NCI-H2029 treated with DMSO at 0.1 percent for 48 hours (cell line): ENCODE measurements at places on chromosomes 6 and 20.

DNA sequence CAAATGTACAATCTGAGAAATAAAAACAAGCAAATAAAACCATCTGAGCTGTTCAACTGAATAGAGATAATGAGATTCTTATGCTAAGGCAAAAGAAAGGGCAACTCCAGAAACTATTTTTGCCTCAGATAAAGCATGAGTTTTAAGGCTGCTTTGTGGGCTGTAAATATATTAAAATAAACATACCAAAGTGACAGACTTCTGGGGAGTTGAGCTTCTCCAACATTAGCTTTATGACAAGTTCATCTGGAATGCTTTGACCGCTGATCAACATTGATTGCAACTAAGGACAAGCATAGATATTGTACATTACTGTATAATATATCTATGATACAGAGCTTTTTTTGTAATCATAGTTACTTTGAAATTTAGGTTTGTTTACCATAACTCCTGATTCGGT is 19.3 kb downstream of the AK9 start:
- DNase-seq = no peak

DNA sequence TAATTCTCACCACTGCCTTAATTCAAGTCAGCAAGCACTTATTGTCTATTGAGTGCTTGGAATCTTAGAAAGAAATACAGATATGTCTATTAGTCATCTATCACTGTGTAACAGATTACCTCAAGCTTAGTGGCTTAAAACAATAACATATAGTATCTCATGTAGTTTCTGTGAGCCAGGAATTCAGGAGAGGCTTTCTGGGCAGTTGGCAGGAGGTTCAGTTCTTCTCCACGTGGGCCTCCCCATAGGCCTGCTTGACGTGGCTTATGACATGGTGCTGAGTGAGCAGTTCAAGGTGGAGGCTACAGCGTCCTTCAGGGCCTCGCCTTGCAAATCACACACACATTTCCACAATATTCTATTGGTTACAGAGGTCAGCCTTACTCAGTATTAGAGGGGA is 69.7 kb downstream of the DTD1 start:
- no peak for DNase-seq

GRCh38 chr6:132344811-132345210 is 56.5 kb downstream of the MOXD1 start:
- no peak for DNase-seq

GRCh38 chr6:50102676-50103075 is 52.9 kb upstream of the DEFB112 start:
- no peak for DNase-seq

GRCh38 chr6:63496361-63496804 is 75.9 kb upstream of the LOC128125822 start:
- DNase-seq = no peak

GRCh38 chr20:8152183-8152582 is 20.1 kb downstream of the PLCB1 start:
- DNase-seq = no peak

- no peak for DNase-seq
Measured at GRCh38 chr6:108839083-108839642, 9.1 kb upstream of the ARMC2 start.

DNA sequence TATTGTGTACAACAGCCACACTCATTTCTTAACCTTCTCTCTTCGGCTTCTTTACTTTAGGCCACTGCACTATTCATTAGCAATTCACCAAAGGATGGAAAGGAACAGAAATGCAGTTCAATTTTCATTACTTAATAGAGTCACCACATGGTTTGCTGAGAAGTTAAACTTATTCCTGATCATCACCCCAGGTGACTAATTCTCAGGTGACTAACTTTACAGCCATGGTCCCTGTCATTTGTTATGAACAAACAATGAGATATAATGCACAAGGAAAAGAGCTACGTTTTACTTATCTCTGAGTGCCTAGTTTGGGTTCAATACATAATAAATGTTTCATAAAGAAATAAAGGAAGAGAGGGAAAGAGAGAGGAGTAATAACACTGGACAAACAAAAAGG is 45.8 kb upstream of the DST start:
- no peak for DNase-seq

DNA sequence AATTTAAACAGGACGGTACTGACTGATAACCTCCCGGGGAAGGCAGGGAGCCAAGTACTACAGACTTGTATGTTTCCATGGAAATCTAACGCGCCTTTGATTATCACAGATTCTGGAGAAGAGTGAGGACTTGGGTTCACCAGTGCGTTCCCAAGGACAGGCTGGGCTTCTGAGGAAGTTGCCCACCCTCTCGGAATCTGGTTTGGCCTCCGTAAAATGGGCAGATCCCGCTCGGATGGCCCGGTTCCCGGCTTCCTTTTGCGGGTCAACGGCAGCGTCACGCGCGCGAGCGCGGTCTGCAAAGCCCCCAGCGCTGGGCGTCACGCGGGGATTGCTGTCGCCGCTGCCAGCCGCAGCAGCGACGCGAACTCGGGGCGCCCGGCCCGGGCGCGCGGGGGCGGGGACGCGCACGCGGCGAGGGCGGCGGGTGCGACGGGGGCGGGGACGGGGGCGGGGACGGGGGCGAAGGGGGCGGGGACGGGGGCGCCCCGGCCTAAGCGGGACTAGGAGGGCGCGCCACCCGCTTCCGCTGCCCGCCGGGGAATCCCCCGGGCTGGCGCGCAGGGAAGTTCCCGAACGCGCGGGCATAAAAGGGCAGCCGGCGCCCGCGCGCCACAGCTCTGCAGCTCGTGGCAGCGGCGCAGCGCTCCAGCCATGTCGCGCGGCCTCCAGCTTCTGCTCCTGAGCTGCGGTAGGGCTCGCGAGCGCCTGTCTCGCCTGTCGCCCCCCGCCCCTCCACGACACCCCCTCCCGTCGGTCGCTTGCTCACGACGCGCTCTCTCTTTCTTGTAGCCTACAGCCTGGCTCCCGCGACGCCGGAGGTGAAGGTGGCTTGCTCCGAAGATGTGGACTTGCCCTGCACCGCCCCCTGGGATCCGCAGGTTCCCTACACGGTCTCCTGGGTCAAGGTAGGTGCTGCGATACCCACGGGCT is at the start of gene CD83:
CD83 (plus strand) TSS at position 615 of the 933 bp plus-strand sequence; CDS start at position 655, 40 bp downstream.
- DNase-seq = no peak

- DNase-seq = no peak
Measured at GRCh38 chr6:111837641-111838500, 35.4 kb downstream of the FYN start.

DNA sequence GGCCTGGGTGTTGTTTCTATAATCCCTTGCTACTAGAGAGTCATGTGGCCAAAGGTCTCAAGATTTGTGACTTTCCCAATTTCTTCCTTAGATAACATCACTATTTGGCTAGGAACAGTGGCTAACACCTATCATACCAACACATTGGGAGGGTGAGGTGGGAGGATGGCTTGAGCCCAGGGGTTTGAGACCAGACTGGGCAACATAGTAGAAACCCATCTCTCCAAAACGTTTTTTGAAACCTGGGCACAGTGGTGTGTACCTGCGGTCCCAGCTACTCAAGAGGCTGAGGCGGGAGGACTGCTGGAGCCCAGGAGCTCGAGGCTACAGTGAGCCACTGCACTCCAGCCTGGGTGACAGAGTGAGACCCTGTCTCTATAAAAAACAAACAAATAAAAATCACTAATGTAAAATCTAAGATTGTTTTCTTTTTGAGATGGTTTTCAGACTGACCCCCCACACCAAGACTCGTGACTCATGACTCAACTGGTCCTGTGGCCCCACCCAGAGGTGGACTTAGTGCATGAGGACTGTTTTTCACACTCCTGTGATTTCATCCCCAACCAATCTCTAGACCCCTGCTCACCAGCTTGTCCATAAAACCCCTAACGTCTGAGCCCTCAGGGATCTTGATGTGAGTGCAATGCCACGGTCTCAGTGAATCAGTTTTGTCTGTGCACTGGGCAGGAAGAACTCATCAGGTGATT is 48.3 kb upstream of the KIF16B start:
- DNase-seq = no peak

DNA sequence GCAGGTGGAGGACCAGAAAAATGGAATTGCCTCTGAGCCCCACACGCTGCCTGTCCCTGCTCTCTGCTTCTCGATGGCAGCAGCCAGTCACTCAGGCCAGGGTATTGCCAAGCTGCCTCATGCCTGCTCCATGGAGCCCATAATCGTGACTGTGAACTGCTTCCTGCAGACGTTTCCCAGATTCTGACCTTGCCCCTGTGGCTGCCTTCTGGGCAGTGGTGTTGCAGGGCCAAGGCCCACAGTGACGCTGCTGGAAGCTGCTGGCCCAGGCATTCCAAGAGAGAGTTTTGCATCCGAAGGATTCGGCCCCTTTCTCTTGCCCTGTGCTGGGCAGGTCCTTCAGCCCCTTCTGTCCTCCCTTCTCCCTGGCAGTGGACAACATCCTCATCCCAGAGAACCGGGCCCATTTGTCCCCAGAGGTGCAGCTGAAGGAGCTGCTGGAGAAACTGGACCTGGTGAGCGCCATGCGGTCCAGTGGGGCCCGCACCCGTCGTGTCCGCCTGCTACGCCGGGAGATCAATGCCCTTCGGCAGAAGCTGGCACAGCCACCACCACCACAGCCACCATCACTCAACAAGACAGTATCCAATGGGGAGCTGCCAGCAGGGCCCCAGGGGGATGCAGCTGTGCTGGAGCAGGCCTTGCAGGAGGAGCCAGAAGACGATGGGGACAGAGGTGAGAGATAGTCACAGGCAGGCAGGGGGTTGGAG is 14.5 kb downstream of the BRPF3 start:
- no peak for DNase-seq

DNA sequence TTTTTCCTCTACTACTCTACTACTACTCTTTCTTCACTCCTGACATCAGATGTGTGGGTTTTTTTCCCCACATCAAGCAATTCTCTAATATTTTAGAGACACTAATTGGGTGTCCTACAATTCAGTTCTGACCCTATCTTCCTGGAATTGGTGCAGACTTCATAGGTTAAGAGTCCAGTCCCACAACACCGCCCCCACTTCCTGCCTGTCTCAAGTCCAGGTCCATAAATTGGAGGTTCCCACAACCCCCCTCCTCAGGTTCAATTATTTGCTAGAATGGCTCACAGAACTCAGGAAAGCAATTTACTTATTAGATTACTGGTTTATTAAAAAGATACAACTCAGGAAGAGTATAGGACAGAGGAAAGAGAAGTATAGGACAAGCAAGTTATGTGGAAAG is 25.7 kb upstream of the SLC2A12 start:
- no peak for DNase-seq

GRCh38 chr6:8637896-8638597 is 202.7 kb upstream of the SLC35B3 start:
- no peak for DNase-seq

GRCh38 chr20:46482864-46483263 is 30.5 kb downstream of the ZNF334 start:
- no peak for DNase-seq

DNA sequence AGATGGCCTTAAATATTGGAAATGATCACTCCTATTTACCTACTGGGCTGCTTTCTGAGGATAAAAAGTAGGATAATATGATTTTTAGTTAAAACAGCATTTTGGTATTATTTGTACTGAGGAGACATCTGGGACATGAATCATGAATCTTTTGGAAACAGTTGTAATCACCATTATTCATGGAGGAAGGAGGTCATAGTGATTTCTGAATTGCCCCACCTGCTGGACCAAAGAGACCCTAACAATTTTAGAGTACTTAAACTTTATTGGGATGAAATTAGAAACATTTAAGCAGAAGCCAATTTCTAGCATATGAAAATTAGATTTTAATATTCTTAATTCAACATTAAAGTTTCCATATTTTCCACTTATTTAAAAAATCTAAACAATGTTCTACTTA is 108.4 kb upstream of the SIM1 start:
- no peak for DNase-seq

DNA sequence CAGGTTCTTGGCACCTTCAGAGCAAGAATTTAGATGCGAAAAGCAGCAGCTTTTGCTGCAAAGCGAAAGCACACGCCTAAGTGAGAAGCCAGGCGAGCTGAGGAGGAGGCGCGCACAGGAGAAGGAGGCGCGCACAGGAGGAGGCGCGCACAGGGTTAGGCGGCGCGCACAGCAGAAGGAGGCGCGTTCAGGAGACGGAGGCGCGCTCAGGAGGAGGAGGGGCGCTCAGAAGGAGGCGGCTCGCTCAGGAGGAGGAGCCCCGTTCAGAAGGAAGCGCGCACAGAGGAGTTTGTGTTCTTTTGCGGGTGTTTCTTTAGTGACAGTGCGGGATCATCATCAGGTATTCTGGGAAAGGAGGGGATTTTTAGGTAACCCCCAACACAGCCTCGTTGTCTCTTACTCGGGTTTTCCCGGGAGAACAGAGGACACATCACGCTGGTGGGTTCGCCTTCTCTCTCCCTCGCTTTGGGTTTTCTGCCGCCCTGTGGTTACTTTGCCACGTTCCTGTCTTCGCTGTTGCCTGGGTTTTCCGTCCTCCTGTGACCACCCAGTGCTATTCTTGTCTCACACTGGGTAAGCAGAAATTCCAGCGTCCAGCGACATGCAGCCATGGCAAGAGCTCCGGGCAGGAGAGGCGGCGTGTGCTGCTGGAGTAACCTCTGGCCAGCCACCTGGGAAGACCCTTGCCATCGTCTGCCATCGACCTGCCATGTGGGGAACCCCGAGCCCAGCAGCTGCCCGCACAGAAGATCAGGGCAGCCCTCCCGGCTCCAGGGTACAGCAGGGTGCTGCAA is 47.0 kb downstream of the WDR27 start:
- no peak for DNase-seq

DNA sequence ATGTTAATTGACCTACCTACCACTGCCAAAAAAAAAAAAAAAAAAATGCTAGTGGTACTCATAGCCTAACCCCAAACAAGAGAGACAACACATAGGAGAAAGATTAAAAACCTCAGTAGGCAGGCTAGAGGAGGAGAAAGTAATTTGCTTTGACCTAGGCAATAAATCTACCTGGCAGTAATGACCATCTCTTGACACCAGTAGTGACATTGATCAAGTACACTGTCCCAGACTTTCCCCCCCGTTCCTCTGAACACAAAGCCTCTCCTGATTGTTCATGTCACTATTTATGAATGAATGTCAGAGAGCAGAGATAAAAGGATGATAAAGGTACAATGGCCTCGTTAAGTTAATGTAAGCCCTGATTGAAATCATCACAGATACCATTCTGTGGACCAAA is 746.8 kb downstream of the CBLN4 start:
- no peak for DNase-seq

- no peak for DNase-seq
Measured at GRCh38 chr6:28158318-28158717, 16.6 kb downstream of the ZKSCAN8 start.

GRCh38 chr20:2748551-2749342 is 51.7 kb downstream of the CPXM1 start:
- no peak for DNase-seq

DNA sequence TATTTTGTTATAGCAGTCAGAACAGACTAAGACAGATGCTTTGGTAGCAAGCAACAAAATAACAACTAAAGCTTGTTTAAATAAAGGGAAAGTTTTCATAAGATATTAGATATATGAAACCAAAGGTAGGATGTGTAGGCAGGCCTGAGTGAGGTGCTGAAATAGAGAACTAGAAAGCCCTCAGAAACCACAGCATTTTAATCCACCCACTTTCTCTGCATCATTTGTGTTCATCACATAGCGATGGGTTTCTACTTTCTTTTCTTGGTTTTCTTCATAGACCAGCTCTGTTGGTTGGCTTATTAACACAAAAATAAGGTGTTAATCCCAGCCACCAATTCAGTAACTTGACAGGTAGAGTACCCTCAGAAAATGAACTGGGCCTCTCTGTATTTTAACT is 58.6 kb downstream of the RPS12 start:
- no peak for DNase-seq

- no peak for DNase-seq
Measured at GRCh38 chr6:17816921-17817611, 110.3 kb upstream of the NUP153 start.

GRCh38 chr6:129517288-129517687 is 192.7 kb downstream of the ARHGAP18 start:
- no peak for DNase-seq
